Fibroblast of skin of right biceps (primary cell): ENCODE measurements at places on chromosomes 1 and 21.
A peak's percentile ranks its signal among the peaks of the same experiment; 100 is the strongest.

DNA sequence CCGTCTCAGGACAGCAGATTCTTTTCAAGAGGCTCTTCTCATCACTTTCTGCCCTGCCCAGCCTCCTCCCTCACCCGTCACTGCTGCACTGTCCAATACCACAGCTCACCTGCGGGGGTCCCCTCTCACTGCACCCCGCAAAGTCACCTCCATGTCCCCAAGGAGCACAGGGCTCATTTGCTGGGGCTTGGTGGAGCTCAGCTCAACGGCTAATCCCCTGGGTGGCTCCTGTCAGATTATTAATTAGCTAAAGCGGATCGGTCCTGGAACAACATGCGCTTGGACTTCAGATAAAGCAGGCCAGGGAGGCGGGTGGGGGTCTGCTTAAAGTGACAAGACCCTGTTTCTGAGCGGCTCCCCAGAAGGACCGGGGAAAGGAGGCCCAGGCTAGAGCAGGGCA, 43.1 kb downstream of the CASZ1 start:
- DNase-seq = no peak

DNA sequence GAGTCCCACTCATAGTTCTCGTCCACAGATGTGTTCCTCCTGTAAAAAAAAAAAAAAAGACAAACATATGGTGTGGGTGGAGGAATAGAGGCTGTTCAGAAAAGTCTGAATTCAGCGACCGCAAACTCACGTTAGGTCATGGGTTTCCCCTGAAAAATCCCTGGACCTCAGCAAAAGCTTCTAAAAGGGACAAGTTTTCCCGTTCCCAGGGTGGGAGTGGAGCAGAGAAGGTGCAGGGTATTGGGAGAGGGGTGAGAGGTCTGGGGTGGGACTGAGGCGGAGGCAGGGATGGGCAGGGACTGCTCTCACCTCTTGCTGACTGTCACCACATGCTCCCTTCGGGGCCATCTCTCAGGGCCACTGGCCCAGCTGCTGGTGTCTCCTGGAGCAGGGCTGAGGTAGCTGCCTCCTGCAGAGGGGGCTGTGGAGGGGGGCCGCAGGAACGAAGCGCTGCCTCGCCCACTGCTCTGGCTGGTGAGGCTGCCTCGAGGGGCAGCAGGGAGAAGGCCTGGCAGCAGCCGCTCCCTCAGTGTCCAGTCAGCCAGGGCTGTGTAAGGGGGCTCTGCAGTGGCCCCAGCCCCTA, 2.6 kb upstream of the TAGLN2 start:
- no peak for DNase-seq

- no peak for DNase-seq
Measured at GRCh38 chr1:3904006-3904842, 4.2 kb upstream of the C1orf174 start.

DNA sequence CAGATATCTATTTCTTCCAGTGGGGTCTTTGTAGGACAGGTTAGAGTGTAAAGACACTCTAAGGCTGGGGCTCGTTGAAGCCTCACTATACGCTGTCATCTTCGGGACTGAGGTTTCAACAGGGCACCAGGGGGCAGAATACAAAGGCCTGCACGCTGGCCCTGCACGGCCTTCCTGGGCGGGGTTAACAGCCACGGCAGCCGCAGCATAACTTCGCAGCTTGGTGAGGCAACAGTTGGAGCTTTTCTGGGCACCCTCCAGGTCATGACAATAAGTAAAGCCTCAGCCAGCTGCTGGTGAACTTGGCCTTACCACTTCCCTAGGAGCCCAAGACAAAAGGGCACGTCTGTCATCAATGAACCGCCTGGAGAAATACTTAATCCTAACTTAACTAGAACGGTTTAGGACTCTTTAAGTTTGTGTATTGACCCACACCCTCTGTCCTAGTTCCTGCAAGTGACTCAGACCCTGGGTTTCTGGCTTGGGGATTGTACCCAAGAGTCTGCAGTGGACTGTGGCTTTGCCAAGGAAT, 2.3 kb upstream of the RUNX1 start:
- peak; percentile 71 for DNase-seq

DNA sequence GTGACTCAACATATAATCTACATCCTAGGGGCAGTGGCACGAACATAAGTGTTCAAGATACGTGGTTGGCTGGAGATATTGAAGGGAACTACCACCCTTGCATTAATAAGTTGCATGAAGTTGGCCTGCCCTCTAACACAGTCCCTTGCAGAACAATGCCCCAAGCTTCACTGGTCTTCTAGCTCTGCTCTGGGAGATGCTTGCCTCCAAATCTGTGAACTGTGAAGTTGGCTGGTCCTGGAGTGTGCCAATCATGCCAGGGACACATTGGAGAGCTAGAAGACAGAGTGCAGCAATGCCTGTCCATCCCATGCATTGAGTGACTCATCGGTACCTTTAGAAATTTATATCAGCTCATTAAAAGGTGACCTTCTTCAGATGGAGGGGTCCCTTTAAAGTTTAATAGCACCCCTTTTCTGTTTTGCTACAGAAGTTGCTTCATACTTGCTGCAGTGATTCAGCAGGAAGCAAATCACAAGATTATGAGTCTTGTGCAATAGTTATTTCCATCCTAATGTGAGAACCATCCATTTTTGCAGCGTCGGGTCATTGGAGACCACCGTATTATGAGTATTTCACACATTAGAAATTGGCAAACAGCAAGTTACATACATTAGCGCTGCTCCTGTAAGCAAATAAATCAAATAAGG, 55.2 kb upstream of the KAZN start:
- peak; percentile 24 for DNase-seq

GRCh38 chr1:15958793-15959192, 17.1 kb downstream of the ZBTB17 start:
- DNase-seq = peak; percentile 47

DNA sequence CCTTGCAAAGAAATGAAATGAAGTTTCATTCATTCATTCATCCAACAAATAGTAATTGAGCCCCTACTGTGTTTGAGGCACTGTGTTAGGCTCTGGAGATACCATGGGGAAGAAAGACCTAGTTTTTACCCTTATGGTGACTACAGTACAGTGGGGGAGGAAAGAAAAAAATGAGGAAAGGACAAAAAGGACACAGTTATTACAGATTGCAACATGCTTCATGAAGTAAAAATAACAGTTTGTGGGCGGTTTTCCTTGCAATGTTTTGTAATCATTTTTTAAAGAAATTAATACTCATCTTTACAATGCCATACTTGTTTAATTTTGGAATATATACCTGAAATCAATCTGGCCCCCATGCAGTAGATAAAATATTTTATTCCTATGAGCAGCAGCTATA, 120.3 kb downstream of the TM2D1 start:
- no peak for DNase-seq

DNA sequence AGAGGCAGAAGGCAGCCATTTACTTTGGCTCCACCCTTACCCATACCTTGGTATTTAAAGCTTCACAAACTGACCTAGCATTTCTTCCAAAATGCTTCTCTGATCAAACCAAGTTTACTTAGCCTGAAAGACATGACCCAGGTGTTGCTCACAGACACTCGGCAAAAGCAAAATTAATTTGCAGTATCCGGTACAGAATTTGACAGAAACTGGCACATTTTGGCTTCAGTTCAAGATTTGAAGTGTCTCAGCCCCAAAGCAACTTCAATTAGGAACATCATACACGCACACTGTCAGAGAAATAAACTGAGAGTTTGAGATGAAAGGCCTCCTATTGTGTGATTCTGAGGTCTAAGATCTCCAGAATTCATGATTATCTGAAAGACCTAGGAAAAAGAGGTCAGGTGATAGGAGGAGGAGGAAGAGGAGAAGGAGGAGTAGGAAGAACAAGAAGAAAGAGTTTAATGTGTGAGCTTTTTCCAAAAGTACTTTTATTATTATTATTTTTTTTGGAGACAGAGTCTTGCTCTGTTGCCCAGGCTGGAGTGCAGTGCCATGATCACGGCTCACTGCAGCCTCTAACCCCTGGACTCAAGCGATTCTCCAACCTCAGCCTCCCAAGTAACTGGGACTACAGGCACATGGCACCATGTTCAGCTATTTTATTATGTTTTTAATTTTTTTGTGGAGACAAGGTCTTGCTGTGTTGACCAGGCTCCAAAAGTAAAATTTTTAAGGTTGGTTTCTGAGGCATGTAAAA, 143.6 kb downstream of the SLC45A1 start:
- no peak for DNase-seq

GRCh38 chr1:24966724-24967346, 36.8 kb upstream of the RUNX3 start:
- peak; percentile 93 for DNase-seq

- peak; percentile 17 for DNase-seq
Measured at GRCh38 chr1:64404202-64404601, 65.7 kb upstream of the CACHD1 start.

GRCh38 chr1:17239420-17239819, 9.5 kb upstream of the PADI3 start:
- DNase-seq = peak; percentile 91

DNA sequence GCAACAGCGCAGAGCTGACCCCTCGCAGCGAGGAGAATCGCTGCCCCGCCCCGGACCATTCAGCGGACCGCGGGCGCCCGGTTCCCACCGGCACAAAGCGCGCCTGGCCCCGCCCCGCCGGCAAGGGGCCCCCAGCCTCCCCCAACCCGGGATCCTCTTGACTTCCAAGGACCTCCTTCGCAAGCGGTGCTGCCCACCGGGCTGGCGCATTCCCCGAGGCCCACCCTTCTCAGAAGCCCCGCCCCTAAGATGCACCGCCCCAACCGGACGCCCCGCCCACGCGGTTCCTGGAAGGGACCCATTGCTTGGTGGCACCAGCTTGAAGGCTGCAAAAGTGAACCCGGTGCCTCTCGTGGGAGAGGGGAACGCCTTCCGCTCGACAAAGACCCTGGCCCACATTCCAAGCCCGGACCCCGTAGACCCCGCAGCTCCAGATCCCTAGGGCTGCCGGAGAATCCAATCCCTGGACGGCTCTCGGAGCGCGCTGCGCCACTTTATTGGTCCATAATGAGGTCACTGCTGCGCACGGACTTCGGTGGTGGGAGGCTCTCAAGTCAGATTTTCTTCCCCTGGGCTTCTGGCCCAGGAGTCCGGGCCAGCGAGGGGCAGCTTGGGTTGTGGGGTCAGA, 2.0 kb downstream of the HES3 start:
- DNase-seq = no peak

DNA sequence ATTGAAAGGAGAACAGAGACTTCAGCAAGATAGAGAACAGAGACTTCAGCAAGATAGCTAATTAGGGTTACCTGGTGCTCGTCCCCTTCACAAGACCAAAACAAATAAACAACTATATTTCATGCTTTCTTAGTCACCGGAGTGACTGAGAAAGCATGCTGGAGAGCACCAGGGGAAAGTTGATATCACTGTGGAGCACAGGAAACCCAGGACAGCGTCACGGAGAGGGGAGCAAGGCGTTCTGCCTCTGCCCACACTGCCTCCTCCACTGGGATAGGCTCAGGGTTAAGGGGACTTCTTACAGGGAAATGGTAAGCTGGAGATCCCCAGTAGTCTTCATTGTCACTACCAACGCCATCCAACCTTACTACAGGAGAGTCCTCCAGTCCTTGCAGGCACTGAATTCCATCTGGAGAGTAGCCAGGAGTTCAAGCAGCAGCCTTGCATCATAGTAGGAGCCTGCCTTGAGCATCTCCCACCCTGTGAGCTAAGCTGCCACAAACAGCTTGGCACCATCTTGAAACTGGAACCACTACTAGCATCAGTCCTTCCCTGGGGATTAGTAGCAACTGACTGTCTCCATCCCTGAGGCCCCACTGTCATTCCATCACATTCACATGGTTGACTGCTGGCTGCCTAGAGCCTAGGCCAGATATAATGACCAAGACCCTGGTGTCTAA, 239.4 kb downstream of the PLPP3 start:
- DNase-seq = no peak

DNA sequence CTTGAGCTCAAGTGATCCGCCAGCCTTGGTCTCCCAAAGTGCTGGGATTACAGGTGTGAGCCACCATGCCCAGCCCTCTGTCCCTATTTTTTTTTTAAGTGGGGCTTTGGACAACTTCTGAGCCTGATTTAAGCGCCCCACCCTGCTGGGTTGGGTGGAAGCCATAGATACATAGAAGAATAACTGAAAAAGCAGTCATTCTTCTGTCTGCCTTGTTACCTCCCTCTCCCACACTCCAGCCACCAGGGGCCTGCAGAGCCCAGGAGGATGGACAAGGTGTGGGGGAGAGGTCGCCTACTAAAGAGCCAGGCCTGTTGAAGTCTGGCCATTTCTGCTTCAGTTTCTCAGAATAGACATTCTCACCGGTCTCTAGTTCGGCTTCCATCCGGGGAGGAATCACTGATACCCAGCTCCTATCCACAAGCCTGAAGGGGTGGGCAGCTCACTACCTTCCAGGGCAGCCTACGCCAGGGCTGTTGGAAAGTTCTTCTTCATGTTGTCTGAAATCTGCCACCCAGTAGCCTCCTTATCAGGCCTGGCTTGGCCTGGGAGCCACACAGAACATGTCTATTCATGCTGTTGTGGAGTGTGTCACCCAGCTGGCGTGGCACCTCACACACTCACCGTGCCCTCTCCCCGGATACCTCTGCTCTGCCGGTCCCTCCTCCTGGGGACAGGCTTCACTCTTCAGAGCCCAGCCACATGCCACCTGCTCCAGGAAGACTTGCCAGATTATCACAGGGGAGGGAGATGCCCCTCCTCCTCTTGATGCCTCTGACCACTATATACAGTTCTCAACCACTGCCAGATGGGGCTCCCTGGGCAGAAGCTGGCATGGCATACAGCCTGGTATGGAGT, 27.7 kb downstream of the KNCN start:
- no peak for DNase-seq

- no peak for DNase-seq
Measured at GRCh38 chr1:34444516-34444915, 267.8 kb downstream of the C1orf94 start.

DNA sequence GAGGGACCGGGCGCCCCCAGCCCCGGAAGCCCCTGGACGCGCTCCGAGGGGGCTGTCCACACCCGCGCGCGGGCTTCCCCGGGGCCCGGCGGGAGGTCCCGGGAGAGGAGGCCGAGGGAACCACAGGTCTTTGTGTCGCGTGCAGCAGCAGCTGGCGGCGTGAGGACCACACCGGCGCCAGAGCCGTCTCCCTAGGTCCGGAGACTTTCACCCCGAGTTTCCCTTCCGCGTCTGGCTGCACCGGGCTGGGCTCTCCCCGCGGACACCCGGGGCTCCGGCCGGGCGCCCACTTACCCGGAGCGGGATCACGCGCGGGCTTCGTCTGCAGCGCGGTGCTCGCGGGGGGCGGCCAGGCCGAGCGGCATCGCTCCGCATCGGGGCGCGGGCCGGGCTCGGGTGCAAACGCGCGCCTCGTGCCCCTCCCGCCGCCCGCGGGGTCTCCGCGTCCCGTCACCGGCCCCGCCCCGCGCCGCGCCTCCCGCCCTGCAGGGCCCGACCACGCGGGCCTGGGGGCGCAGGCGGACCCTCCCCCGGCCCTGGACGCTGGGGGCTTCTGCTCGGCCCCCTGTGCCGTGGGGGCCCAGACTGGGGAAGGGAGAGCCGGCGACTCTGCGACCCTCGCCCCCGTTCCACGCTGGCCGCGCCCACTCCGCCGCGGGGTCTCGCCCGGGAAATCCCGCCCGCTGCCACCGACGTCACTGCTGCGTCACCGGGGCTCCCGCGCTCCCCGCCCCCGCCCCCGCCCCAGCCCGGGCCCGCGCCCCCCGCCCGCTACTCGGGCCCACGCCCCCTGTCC, at the start of gene GNG4:
TSS of gene GNG4 (minus strand) at position 417 of the 796 bp plus-strand sequence. CDS start 65,946 bp downstream, outside the sequence.
- DNase-seq = no peak

GRCh38 chr1:65360648-65361047, 51.3 kb downstream of the DNAJC6 start:
- no peak for DNase-seq
